Cardiac muscle cell (in vitro differentiated cells and primary cell): ENCODE measurements at places on chromosomes 13 and 19.

GRCh38 chr13:46473806-46474205, 79.2 kb upstream of the LRCH1 start:
- DNase-seq = no peak

DNA sequence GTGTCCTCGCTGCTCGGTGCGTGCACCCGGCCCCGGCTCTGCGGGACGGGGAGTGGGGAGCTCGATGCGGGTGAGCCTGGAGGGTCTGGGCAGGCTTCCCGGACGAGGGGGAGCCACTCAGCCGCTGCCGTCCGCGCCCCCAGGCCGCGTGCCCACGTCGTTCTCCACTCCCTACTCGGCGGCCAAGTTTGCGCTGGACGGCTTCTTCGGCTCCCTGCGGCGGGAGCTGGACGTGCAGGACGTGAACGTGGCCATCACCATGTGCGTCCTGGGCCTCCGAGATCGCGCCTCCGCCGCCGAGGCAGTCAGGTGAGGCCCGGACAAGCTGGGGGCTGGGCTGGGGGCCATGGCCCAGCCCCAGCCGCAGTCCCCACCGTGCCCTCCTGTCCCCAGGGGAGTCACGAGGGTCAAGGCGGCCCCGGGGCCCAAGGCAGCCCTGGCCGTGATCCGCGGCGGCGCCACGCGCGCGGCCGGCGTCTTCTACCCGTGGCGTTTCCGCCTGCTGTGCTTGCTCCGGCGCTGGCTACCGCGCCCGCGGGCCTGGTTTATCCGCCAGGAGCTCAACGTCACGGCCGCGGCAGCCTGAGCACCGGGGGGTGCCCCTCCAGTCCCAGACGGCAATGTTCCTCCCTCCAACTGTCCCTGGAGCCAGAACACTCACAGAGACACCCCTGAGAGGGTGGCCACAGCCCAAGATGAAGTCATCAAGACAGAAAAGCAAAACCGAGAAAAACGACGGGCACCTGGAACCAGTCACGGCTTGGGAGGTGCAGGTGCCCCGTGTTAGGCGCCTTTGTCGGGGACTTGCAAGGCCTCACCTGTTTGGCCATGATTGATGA, 2.5 kb upstream of the RPL36 start:
- no peak for DNase-seq

- DNase-seq = no peak
Observed at GRCh38 chr19:43674183-43674582, 4.2 kb upstream of the PLAUR start.

GRCh38 chr19:35843676-35844481, 8.4 kb downstream of the NPHS1 start:
- peak; percentile 33 for DNase-seq

DNA sequence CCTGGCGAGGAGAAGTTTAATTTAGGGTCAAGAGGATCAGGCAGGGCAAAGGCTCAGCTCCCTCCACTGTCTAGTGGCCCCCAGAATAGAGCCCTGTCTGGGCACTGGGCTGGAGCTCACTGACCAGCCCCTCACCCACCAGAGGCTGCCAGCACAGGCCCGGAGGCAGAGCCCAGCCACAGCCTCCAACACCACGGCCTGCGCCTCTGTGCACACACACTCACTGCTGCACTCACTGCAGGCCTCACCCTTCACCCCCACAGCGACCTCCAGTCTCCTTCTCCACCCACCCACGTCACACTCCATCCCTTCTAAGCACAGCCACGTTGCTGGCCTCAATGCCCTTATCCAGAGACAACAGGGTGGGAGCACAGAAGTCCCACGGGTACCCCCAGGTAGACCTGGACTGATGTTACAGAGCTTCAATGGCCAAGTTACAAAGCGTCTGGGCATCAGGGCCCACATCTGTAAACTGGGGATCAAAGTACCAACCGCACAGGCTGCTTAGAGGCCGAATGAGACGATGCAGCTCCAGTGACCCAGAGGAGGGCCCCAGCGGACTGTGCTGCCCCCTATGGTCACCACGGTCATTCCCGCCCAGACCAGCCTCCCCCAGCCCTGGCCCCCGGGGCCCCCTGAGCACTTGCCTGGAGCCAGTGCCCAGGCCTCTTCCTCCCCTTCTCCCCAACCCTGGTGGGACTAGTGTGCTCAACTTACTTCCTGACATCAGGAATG, 4.5 kb upstream of the PRKD2 start:
- no peak for DNase-seq
